ENCODE measurements at places on chromosomes 3 and 15.
A peak's percentile ranks its signal among the peaks of the same experiment; 100 is the strongest.

DNA sequence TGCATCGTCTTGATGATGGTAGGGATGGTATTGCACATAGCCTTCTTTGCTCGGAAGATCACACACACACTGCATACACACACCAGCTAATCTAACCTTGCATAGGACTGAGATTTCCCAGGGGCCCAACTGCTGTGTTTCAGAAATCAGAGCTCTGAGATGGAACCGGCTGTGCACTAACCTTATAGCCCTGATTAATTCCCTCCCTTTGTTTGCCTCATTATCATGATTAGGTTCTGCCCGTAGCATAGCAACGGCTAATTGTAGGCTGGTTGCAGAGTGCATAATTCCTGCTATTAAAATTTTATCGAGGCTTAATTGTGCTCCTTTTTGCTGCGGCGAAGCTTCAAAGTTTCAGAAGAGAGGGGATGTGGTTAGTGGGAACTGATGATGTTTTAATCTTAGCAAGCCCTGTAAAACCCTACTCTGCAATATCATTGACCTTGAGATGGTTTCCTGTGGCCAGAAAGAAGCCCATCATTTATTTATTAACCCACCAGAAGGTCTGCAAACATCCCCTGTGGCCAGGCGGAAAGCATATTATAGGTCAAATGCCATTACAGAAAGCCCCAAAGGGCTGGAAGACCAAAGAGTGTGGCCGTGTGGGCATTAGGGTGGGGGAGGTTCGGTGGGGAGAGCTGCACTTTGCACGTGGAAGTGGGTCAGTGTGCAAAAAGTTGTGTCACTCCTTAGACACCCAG, 56.2 kb upstream of the GLCE start:
- DNase-seq = no peak

GRCh38 chr3:149777414-149778214, 14.7 kb downstream of the ANKUB1 start:
- no peak for DNase-seq

- no peak for DNase-seq
Measured at GRCh38 chr3:151384741-151385174, at the start of gene P2RY12. Gene P2RY12, minus strand, starts transcription at chr3:151384753. Its CDS starts 45,908 bp downstream, at chr3:151338845.

GRCh38 chr3:164526250-164526649, 552.0 kb downstream of the SI start:
- no peak for DNase-seq

DNA sequence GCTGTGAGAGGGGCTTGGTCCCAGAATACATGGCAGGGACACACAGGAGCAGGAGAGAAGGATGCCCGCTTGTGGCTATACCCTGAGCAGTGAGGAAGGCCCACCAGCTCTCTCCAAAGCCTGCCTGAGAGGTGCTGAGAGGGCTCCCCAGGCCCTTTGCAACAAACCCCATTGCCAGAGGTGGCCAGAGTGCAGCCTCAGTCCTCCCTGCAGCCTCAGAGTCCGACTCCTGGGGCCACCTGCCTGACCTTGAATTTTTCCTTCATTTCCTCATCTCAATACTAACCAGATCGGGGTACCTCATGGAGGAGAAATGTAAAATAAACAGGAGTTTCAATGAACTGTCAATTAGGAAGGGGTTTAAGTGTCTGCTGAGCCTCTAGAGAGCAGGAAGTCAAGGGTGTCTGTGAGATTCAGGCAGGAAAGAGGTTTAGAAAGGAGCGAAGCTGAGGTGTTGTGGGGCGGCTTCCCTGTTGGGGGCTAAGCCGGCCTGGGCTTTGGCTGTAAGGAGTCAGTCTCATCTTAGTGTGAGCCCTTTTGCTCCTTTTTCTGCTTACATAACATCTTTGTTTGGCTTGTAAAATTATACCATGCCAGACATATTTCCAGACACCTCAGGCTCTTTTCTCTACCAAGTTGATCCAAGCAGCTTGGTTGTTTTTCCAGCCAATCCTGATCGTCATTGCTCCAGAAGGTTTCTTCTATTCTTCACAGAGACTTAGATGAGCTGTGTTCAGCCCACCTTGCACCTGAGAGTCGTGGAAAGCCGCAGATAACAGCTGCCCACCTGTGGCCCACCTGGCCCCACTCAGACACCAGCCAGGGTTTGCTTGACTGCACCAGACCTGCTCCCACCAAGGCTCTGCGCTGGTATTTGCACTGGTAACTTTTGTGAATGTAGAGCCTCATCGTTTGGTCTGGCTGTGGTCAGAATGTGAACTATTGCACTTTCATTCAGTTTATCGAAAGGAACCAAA, 36.7 kb downstream of the CMTM7 start:
- DNase-seq = no peak

DNA sequence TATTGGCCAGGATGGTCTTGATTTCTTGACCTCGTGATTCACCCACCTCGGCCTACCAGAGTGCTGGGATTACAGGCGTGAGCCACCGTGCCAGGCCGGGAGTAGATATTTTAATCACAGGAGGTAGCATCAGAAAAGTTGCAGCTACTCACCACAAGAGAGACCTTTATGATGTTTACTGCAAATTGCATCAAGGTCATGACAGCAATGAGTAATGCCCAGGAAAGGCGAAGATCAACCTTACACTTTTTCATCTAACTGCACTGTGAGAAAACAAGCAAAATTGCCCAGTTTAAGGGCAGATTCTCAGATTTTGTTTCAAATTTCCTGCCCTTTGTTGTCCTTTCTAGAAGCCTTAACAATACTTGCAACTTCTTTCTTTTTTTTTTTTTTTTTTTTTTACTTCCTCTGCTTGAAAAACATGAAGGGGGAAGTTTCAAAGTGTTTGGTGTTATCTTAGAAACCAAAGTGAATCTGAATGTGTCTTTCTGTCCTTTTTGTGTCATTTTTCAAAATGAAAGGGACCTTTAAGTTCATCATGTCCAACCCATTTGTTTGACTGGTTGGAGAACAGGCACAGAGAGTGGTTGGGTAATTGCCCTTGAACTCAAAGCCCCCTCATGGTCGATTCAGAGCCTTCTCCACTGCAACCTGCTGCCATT, 25.0 kb downstream of the TGFBR2 start:
- DNase-seq = no peak

GRCh38 chr3:156187146-156187769, 66.9 kb downstream of the KCNAB1 start:
- no peak for DNase-seq

DNA sequence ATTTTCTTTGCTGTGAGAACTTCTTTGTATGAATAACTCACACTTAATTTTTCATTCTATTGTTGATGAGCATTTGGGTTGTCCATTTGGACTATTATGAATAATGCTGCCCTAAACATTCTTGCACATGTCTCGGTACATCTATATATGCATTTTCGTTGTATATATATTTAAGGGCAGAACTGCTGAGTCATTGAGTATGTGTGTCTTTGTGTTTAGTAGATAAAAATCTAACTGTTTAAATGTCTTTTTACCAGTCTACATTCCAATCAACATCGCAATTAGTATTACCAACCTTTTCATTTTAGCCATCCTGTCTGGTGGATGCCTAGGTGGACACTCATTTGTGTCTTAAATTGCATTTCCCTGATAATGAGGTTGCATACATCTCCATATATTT, 144.4 kb downstream of the UACA start:
- no peak for DNase-seq

- DNase-seq = no peak
Measured at GRCh38 chr15:70033109-70033508, 64.6 kb downstream of the TLE3 start.

DNA sequence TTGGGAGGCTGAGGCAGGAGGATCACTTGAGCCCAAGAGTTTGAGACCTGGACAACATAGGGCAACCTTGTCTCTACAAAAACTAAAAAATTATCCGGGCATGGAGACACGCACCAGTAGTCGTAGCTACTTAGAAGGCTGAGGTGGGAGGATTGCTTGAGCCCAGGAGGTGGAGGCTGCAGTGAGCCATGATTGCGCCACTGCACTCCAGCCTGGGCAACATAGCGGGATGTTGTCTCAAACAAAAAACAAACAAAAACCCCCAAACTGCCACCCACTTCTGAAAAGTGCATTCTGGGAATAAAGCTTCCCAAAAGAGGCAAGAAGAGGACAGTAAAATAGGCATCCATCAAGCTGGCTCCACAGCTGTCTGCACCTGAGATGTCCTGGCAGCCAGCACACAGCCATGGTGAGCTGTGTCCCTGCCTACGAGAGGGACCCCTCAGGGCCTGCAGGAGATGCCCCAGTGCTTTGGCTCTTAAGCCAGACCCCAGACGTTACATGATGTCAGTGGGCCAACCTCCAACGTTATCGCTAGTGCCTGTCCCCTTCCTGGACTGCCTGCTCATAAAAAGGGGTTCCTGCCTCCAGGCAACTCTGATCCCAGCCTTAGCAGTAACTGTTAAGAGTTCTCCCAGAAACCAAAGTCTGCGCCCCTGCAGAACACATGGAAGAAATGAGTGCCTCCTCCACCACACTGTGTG, 101.1 kb downstream of the LRIG1 start:
- no peak for DNase-seq

GRCh38 chr15:61720197-61720704, 340.0 kb downstream of the VPS13C start:
- no peak for DNase-seq

GRCh38 chr3:123711356-123711755, 126.5 kb upstream of the HACD2 start:
- no peak for DNase-seq

DNA sequence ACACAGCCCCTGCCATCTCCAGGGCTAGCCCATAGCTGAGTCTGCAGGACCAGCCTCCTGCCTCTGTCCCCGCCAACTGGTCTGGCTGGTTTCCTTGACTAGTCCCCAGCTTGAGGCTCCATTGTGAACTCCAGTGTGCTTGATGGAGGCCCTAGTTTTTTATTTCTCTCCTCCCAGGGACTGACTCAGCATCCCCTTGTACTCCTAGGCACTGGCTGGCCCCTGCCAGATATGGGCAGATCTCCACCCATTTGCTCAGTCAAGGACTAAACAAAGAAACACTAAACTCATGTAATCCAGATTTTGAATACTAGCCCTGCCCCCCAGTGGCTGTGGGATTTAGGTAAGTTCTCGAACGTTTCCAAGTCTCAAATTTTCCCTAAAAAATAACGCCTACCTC, 415.4 kb upstream of the RORA start:
- no peak for DNase-seq

- DNase-seq = no peak
Measured at GRCh38 chr15:31200735-31201151, 99.2 kb upstream of the TRPM1 start.

- no peak for DNase-seq
Measured at GRCh38 chr3:184795522-184796190, 16.3 kb upstream of the VPS8 start.

DNA sequence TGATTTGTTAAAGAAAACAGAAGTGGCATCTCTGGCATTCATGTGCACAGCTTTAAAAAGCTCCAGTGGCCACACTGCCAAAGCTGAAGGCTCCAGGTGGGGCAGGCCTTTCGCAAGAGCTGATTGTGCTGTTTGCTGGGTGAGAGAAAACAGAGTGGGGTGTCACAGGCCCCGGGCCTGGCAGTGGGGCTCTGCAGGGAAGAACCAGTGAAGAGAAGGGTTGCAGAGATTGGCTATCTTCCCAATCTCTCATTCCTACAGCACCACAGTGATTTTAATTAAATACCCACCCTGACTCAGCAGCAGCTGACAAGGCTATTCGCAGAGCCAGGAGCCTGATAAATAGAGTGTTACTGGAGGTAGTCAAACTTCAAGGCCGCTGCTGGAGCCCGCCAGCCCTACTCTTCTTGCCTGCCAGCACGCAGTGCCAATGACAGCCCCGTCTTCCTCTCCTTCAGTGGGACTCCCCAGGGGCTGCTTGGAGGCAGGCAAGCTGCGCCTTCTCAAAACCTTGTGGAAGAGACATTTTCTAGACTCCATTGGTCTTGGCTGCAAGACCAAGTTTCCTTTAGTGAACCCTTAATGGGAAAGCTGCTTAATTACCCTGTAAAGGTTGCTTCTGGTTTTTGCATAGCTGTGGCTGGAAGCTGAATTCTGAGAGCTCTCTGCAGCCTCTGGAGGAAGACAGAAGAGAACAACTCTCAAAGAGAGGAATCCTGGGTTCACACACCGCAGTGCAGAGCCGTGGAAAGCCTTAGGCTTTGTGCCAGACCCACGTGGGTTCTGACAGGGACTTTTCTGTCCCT, 225.8 kb upstream of the SLCO3A1 start:
- DNase-seq = peak; percentile 44

- DNase-seq = no peak
Measured at GRCh38 chr15:66956672-66957430, 108.6 kb upstream of the SMAD3 start.

GRCh38 chr3:84759361-84759760, 199.4 kb upstream of the CADM2 start:
- DNase-seq = no peak

GRCh38 chr15:80151576-80151975, 1.2 kb upstream of the FAH start:
- DNase-seq = no peak

DNA sequence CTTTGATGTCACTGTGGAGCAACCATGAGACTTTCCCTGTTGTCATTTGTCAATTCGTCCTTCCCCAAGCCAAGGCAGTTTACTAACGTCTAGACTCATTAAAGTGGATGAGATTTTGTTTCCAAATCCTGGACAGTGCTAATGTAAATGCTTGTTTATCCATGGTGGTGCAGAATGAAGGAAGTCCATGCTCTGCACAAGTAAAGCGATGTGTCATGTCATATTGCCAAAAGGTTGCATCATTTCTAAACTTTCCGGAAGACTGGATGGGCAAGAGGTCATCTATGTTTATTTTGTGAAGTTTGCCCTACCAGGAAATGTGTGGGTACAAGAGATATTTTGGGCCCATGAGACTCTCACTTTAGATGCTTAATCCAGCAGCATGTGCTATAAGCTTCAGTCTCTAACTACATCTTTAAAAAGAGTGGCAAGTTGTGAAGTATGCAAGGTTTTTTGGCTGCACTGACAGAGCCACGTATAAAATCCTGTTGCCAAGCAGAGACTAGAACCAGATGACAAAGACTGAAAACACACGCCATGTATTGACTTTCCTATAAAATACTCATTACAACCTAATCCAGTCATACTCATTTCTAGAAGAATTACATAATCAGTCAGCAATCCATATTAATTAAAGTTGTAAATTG, 72.1 kb upstream of the FNDC3B start:
- DNase-seq = no peak

- no peak for DNase-seq
Measured at GRCh38 chr3:145673838-145674237, 487.1 kb downstream of the PLOD2 start.

DNA sequence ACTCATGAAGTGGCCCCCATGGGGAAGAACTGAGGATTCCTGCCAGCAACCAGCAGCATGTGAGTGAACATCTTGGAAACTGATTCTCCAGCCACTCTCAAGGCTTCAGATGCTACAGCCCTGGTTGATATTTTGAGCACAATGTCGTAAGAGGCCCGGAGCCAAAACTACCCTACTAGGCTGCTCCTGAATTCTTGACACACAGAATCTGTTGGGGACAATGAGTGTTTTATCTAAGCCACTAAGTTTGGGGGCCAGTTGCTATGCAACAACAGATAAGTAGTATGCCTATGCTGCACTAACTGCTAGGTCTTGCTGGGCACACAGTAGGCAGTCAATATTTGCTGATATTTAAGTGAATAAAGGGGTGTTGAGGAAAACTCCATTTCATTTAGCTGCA, 89.9 kb upstream of the CHL1 start:
- no peak for DNase-seq

- DNase-seq = no peak
Measured at GRCh38 chr15:98745650-98746374, 97.5 kb downstream of the IGF1R start.

- DNase-seq = no peak
Measured at GRCh38 chr15:101018016-101018415, 98.9 kb downstream of the LRRK1 start.
